ENCODE measurements at places on chromosomes 13 and 19.
A peak's percentile ranks its signal among the peaks of the same experiment; 100 is the strongest.

- DNase-seq: no peak
Observed at GRCh38 chr19:40716031-40716481, 630 bp downstream of the COQ8B start.

- DNase-seq: no peak
Observed at GRCh38 chr13:95652821-95653220, 8.3 kb upstream of the DZIP1 start.

DNA sequence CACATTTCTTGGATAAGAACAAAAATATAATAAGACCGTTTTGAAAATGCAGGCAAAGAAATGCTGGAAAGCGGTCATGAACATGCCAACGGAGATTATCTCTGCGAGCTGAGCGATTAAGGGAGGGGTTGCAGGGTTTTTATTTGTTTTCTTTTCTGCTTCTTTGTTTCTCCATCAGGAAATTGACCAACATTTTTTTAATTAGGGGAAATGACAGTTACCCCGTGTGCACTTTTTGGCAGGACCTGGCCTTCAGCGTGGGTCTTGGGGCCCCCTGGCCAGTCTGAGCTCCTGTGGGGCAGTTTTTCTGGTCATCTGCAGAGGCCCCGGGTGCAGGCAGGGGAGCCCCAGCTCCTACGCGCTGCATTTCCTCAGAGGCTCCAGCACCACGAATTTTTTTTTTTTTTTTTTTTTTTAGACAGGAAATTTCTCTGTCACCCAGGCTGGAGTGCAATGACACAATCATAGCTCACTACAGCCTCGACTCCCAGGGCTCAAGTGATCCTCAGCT is 31.3 kb upstream of the HOMER3 start:
- no peak for DNase-seq

GRCh38 chr19:1425102-1425837 is 12.9 kb upstream of the RPS15 start:
- DNase-seq: no peak

- DNase-seq: no peak
Observed at GRCh38 chr19:282501-282900, 8.7 kb downstream of the PLPP2 start.

- DNase-seq: no peak
Observed at GRCh38 chr13:22173610-22174009, 502.7 kb downstream of the FGF9 start.

GRCh38 chr13:37495046-37495445 is 103.5 kb downstream of the POSTN start:
- no peak for DNase-seq

- no peak for DNase-seq
Observed at GRCh38 chr19:710767-711166, 2.0 kb downstream of the PALM start.

DNA sequence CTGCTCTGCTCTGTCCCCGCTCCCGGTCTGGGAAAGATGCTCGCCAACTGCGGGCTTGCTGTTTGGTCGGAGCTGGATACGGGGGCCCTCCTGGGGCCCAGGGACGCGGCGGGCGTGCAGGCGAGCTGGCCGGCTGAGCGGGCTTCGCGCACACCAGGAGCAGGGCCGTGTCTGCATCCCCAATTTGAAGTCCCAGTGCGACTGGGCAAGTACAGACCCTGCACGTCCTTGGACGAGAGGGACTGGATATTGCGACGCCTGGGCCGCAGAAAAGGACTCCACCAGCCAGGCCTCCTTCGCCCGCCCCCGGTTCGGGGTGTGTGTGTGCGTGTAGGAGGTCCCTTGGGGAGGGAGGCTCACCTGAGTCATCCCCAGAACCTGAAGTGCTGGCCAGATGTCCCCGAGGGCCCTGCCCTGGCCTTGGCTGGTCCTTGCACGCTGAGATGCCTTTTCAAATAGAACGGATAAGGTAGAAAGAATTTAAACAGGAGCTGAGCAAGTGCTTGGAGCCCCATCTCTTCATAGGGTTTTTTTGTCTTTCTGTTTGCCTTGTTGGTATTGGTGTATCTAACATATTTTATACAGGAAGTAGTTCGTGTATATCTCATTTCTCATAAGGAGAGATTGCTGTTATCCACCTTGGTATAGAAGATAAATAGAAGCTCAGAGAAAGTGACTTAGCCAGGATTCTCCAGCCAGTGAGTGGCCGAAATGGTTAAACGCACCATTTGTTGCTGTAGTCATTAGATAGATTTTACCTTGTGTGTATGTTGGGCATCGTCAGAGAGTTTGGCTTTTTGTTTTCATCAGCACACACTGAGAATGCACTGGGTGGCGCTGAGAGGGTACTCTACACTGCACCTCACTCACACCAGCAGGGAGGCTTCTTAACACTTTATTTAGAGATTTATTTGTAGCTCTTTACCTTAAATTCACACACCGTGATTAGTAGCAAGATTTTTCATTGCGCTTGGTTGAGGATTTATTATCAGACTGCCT is 1.1 kb downstream of the NAXD start:
- no peak for DNase-seq

DNA sequence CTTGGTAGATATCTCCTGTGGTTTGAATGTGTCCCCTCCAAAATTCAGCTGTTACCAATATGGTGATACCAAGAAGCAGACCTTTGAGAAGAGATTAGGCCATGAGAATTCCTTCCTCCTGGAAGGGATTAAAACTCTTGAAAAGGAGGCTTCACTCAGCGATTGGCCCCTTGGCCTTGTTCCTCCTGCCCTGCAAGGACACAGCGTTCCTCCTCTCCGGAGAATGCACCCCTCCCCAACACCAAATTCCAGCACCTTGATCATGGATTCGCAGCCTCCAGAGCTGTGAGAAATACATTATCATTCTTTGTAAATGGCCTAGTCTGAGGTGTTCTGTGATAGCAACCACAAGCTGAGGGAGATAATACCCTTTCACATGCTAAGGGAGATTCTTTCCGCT is 34.5 kb upstream of the ARHGEF7 start:
- no peak for DNase-seq

GRCh38 chr19:6687114-6687513 is 17.2 kb upstream of the TNFSF14 start:
- DNase-seq: no peak

GRCh38 chr13:49307365-49307764 is 59.6 kb downstream of the CDADC1 start:
- no peak for DNase-seq

GRCh38 chr19:15471639-15472101 is 7.3 kb upstream of the RASAL3 start:
- DNase-seq: no peak

GRCh38 chr19:35144600-35145436 is 1.8 kb downstream of the FXYD7 start:
- peak; percentile 78 for DNase-seq

DNA sequence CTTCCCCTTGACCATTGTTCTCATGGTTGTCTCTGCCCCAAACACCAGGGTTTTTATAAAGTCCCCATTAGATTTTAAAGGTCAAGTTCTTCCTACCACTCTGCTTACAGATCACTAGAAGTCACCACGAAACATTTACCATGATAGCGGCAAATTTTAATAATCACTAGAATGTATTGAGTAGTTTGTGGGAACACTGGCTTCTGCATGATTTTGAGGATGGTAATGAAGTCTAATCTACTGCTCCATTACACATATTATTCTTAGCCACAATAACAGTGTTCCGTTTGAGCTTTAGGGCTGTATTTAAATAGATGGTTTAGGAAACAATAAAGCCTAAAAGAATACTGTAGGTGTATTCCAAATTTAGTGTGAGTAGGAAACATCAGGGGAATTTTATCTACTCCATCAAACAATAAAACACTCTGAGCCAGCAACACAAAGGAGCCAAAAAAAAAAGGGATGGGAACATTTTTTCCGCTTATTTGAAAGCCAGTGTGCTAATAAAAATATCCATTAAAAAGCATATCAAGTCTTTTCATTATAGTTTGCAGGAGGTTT is 49.7 kb downstream of the KLF12 start:
- DNase-seq: no peak

- DNase-seq: no peak
Observed at GRCh38 chr19:34104557-34104956, 67.7 kb upstream of the LSM14A start.

- no peak for DNase-seq
Observed at GRCh38 chr19:8626842-8627241, 3.6 kb upstream of the NFILZ start.

DNA sequence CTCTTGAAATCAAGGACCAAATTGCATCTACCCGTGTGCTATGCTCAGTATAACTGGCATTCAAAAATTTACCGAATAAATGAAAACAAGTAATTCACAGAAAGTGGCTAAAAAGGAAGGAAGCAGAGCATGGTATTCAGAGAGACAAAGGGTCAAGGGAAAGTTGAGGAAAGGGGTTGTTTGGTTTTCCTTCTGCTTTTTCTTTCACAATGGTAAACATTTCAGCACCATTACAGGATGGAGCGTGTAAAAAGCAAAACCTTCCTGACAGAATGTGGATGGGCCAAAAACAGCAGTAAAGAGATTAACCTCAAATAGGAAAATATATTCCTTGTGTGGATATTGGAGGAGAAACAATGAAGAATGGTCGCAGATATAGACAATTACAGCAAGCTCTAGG is 14.8 kb downstream of the DIAPH3 start:
- no peak for DNase-seq

DNA sequence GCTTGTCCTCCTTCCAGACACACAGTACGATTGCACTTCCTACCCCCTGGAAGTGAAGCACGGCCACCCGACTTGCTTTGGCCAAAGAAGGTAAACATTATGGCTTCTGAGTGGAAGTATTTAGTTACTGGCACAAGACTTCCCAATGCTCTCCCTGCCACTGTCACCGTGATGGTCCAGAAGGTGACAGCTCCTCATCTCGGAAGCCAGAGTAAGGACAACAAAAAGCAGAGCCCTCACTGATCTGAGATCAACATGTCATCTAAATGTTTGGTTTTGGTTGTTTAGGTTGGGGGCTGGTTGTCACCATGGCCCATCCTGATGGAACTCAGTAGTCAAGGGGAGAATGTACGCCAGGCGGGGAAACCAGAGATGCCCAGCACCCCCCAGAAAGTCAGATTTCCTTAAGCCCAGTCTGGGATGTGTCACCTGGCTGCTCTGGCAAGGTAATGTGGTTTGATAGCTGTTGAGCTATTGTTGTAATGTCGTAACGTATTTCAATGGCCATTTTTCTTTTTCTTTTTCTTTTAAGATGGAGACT is 170.1 kb upstream of the ZNF536 start:
- no peak for DNase-seq

GRCh38 chr13:26743971-26744370 is 16.6 kb downstream of the GPR12 start:
- DNase-seq: no peak

DNA sequence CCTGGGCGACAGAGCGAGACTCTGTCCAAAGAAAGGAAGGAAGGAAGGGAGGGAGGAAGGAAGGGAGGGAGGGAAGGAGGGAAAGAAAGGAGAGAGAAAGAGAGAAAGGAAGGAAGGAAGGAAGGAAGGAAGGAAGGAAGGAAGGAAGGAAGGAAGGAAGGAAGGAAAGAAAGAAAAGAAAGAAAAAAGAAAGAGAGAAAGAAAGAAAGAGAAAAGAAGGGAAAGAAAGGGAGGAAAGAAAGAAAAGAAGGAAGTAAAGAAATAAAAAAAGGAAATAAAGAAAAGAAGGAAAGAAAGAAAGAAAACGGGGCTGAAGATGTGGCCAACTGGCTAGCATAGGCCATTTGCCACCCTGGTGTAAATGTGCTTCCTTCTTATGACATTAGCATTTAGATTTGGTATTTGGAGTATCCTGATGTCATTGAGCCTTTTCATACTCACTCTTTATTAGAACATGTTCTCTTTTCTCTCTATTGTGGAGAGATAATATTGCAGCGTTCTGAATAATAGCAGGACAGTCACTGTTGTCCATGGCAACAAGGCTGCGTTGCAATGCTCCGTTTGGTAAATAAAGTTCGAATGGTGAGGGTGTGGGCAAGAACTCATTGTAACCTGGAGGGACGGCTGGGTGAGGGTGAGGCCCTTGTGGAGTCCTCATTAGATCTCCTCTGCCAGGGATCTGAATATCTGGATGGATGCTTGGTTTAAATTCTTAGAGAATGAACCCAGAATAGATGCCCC is 173.9 kb upstream of the UBL3 start:
- no peak for DNase-seq

GRCh38 chr13:25432691-25433090 is 60.9 kb downstream of the ATP8A2 start:
- DNase-seq: no peak

DNA sequence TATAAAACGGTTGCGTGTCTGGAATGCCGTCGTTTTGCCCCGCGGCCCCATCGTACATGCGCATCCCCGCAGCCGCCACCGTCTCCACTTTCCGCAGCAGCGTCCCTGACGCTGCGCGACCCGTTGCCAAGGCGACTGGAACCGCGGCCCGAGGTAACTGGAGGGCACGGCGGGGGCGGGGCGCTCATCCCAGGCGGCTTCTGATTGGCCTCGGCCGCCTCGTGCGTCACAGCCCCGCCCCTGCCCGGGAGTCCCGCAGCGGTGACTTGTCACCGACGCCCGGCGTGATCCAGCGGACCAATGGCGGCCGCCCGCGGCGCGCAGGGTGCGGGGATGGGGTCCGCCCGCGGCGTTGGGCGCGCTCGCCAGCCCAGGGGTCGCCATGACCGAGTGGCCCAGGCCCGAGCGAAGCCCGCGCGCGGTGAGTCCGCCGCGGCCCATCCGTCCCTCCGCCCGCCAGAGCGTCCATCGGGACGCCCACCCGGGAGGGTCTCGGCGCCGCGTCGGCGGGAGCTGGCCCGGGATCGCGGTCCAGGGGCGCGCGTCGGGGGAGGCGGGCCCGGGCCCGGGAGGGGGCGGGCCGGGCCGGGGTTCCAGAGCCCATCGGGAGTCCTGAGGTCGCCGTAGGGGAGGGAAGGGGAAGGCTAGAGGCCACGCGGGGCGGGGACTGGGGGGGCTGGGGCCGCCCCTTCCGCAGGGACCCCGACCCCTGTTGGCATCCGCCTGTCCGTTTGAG is at the start of gene ZSCAN1:
Gene ZSCAN1 (plus strand): TSS at position 285 of the 736 bp plus-strand sequence. CDS start 3,812 bp downstream, outside the sequence.
- peak; percentile 96 for DNase-seq

- no peak for DNase-seq
Observed at GRCh38 chr19:35123573-35123972, 8.0 kb downstream of the FXYD3 start.

GRCh38 chr19:15107061-15108010 is at the start of gene SYDE1:
TSS of gene SYDE1 (plus strand) at chr19:15107401. CDS start at chr19:15107434, 33 bp downstream.
- DNase-seq: peak; percentile 26

GRCh38 chr19:10112037-10112761 is 706 bp downstream of the P2RY11 start:
- no peak for DNase-seq

- no peak for DNase-seq
Observed at GRCh38 chr19:5953680-5954213, 24.2 kb downstream of the RANBP3 start.

DNA sequence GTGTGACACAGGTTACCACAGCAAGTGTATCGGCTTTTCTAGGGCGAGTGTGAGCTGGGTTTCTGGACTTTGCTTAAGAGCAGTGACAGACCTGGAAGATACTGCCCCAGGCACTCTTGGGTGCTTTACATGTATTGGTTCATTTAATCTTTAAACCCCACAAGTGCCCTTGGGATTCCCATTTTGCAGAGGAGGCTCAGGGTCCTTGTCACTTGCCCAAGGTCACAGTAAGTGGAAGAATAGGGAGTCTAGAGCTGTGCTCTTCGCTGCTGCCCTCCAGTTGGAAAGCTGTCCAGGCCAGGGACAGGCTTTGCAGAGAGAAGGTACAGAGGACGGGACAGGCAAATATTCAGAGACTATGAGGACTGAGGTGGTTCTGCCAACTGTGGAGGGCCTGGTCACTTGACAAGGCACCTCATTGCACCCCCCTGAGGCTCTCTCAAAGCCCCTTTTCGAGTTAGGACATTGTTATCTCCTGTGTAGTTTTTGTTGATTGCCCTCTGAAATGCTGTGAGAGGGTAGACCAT is 42.4 kb downstream of the BBC3 start:
- DNase-seq: no peak

GRCh38 chr19:18274219-18274780 is at the start of gene IQCN:
TSS of gene IQCN (minus strand) at chr19:18274452. CDS start at chr19:18269478, 4,974 bp downstream.
- peak; percentile 54 for DNase-seq

- DNase-seq: no peak
Observed at GRCh38 chr13:64417581-64417980, 2812.6 kb downstream of the PCDH9 start.
